ENCODE measurements at places on chromosomes 16 and 17. TPM values are rescaled to one million over a fixed set of nuclear protein-coding genes. Genes with fewer than 3 reads are reported as not detected.

Gene FBXL19
- 14.7 TPM for total RNA-seq

Gene ABI3
- 8.8 TPM for total RNA-seq

Gene KIFC3
- 69.7 TPM for total RNA-seq

Gene HBA2
- 448 TPM for total RNA-seq

Measured in aorta (tissue), 5 donors.